ENCODE measurements at places on chromosomes 5 and 9. TPM values are rescaled to one million over a fixed set of nuclear protein-coding genes. Genes with fewer than 3 reads are reported as not detected.

DNA sequence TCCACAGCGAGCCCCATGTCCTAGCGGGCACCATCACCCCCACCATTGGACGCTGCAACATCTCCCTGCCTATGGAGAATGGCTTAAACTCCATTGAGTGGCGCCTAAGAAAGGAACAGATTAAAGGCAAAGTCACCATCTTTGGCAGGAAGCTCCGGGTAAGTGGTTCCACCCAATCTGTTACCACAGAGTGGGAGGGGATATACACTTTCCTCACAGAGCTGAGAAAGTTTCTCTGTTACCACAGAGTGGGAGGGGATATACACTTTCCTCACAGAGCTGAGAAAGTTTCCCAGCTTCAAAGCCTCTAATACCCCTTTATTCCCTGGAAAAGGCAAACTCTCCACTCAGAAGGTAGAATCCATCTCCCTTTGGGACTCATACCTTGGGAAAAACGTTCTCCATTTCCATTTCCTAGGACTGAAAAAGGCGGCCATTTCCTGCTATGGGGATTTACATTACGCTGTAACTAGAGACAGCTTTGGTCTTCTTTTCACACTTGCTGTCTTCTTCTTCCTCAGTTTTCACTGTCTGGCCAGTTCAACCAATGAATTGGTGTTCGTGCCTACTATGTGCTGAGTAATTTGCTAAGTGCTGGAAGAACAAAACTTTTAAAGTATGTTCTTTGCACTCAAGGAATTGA, 63.4 kb upstream of the WWC1 start:
- DNase-seq, result no peak

DNA sequence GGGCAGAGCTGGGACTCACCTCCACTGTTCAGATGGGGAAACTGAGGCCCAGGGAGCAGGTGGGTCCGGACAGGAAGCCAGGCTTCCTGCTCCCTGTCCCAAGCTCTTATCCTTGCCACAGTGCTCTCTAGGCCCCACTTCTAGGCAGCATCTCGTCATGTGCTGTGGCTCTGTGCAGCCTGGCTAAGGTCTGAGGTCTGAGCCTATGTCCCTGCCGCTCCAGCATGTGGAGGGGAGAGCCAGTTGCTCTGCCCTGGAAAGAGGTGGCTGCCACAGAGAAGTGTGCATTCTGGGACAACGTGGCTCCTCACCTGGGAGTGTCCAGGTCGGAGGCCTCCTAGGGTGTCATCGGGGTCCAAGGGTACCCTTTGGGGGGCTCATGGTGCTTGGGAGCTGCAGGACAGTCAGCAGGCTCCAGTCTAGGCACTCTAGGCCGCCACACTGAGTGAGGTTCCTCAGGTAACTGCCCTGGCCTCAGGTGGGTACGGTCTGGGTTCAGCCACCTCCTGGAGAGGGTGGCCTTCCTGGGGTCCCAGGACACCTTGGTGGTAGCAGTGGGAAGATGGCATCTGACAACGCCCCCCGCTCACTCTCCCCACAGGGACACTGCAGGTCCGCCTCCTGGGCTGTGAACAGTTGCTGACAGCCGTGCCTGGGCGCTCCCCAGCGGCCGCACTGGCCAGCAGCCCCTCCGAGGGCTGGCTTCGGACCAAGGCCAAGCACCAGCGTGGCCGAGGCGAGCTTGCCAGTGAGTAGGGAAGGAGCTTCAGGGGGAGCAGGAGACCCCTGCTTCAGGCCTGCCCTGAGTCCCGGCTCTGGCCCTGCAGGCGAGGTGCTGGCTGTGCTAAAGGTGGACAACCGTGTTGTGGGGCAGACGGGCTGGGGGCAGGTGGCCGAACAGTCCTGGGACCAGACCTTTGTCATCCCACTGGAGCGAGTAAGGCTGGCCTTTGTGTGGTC, 10.4 kb downstream of the PKN3 start:
- DNase-seq, result no peak

Gene PCDHGB6
- total RNA-seq, result 1.3 TPM

Gene TMOD1
- total RNA-seq, result 3.9 TPM

Gene PHF24
- total RNA-seq, result not detected
